ENCODE measurements at places on chromosomes 1 and 21.

DNA sequence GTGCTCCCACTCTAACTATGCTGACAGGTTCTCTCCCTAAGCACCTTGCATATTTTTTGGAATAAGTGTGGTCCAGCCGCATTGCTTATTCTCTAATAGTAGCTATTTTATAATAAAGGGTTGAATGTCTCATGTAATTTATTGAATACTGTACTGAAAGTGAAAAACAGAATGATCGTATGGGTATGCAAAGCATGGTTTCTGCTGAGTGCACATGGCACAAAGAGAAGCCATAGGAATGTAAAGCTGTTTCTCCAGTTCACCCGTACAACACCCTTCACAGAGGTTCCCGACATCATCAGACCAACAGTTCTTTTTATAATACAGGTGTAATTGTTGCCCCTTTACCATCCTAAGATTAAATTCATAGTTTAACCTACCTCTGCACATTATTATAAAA lies 8.9 kb upstream of the HAO2 start:
- no peak for DNase-seq

GRCh38 chr1:85576642-85577418 lies 3.7 kb upstream of the CCN1 start:
- DNase-seq, result peak; percentile 77

DNA sequence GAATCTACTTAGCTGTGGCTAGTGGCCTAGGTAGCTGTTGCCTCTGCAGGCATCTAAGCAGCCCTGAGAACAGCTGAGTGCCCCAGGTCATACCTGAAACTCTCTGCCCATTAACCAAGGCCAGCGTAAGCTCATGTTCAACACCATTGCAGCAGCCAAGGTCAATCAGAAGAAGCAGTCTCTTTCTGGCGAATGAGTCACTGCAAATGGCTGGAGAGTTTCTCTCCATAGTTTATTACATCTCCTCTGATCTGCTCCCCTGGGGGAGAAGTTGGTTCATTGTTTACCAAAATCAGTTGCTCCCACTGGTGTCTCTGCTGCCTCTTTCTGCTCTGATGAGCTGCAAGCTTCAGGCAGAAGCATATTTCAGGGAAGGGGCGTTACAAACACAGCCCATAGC lies 6.9 kb upstream of the BCL9 start:
- DNase-seq, result no peak

DNA sequence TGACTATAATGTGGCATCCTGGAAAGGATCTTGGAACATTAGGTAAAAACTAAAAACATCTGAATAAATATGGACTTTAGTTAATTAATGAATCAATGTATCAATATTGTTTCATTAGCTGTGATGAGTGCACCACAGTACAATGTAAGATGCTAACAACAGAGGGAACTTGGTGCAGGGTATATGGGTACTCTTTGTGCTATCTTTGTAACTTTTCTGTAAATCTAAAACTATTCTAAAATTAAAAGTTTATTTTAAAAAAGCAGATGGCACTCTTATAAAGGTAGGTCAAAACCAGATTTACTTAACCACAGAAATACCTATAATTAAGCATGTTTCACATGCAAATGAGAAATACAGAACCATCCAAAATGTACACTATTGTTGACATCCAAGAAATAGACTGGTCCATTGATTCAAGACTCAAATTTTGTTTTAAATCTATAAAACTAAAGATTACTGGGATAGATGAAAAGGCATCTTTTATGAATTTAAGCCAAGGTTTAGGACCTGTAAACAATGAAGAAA lies 38.4 kb downstream of the ACBD3 start:
- DNase-seq, result no peak
